GM06990 (cell line): ENCODE measurements at places on chromosomes 1 and 21.

- DNase-seq = no peak
These were observed 316.0 kb upstream of the VAMP3 start for GRCh38 chr1:7454895-7455784.

DNA sequence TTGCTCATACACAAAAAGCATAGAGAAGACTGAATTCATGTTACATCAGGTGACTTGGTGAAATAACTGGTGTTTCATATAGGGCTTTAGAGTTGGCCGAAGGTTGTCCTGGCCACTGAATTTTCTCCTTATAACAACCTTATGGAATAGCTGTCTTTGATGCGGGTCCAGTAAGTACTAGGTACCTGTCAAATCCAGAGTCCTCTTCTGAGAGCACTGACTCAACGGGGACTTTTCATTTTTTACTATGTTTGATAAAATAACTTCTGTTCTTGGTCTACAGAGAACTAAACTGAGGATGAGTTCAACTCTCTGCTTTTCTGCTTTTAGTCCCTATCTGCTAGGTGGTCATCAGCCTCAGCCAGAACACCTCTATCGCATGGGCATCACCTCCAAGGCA, 76.1 kb upstream of the JAK1 start:
- DNase-seq = no peak

- no peak for DNase-seq
These were observed 17.1 kb downstream of the EPHA2 start for GRCh38 chr1:16138772-16139221.

DNA sequence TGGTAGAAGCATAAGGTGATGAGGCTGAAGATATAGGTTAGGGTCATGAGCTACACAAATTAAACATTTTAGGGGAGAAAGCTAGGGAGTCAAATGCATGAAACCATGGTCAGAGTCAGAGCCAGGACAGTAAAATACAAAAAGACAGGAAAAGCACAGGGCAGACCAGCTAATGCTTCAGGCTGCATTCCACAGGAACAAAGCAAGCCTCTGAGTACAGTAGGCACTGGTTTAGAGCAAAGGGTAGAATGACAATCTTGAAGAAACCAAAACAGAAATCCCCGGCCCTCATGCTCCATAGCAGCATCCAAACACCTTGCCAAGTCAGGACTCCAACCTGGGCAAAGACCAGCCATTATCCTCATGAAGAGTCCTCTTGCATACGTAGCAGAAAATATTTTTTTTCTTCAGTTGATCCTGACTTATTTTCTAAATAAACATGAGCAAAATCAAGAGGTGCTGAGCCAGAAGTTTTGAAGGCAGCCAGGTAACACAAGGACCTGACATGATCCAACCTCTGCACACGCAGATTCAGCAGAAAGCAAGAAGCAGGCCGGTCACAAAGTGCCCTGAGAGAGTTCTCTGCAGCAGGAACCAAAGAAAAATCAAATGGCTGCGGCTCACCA, 273.1 kb downstream of the TTLL7 start:
- DNase-seq = no peak

- DNase-seq = no peak
These were observed 112.1 kb upstream of the ARTN start for GRCh38 chr1:43821471-43821870.

DNA sequence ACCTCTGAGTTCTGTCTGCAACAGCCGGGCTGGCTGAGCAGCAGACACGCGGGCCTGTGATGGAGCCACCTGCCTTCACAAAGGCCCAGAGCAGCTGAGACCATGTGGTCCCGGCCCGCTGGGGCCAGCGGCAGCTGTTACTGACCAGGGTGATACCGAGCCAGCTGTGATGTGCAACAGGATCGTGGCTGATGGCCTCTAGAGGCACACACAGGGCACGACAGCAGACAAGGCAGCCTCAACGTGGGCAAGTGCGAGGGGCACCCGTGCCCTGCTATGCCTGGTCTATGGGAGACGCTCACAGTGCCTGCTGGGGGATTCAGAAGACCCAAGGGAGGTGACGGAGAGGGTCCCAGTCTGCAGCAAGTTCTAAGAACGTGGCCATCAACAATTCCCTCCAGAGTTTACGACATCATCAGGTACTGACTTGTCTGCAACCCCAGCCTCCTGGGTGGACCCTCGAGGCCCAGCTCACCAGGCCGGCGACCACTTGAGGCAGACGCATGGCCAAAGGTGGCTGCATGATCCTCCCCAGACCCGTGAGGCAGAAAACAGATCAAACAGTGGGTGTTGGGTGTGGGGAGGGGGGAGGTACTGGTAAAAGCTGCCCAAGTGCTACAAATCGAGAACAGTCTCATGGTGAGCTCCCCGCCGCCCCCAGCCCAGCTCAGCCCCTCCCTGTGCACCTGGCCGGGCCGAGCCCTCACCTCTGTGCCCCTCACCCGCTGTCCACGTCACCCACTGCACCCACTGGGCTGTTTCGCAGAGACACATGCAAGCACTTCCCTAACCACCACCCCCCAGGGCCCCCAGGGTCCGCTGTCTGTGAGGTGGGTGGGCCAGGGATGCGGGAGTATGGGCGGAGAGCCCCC, 6.0 kb downstream of the POFUT2 start:
- DNase-seq = no peak

DNA sequence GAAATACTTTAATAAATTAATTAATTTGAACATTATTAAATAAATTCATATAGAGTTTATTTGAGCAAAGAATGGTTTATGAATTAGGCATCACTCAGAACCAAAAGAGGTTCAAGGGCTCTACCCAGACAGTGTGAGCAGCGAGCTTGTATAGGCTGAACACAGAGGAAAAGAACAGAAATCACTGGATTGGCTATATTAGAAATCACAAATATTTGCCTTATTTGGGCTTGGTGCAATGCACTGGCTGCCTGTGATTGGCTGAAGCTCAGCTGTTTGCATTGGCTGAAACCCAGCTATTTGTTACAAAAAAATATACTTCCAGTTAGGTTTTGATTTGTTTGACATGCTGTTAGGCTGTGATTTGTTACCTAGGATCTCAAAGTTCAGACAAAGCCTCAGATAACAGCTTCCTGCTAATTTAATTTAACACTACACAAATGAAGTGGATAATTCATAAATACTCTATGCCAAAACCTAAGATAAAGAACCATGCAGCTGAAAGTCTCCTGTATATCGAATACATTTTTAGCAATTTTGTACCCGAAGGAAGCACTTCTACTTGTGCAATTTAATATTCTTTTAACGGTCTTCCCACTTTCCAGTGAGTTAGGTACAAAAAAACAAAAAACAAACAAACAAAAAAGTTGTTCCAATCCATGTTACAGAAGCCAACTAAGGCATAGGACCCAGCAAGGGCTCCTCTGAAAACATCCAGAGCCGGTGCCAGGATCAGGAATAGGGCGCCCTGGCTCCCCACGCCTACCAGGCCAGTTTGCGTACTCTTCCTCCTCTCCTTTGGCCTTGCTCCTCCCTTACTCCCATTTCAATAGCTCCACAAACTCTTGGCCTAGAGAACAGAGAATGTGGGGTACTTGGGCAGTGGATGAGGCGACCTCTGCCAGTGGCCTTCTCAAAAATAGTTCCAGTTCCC, 179.1 kb downstream of the DUSP10 start:
- DNase-seq = no peak

DNA sequence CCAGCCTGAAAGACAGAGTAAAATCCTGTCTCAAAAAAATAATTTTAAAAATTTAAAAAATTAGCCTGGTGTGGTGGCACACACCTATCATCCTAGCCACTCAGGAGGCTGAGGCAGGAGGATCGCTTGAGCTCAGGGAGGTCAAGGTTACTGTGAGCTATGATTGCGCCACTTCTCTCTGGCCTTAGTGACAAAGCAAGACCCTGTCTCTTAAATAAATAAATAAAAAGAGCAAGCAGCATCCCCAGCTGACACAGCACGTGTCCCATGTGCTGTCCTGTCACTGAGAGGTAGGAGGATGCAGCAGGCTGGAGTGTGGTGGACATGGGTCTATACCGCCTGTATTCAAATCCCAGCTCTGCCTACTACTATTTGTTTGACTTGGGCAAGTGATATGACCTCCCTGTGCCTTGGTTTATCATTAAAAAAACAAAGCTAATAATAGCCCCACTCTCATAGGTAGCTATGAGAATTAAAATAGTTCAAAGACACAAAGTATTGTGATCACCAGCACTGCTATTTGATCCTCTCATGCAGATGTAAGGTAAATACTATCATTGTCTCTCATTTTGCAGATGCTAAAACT, 22.2 kb upstream of the ECE1 start:
- no peak for DNase-seq
